ENCODE measurements at places on chromosomes 12 and 14.

- DNase-seq: no peak
Measured at GRCh38 chr12:26195641-26196420, 458 bp downstream of the SSPN start.

GRCh38 chr12:111213561-111213960 lies 155.3 kb downstream of the PHETA1 start:
- no peak for DNase-seq

GRCh38 chr12:6432991-6433390 lies 11.8 kb upstream of the CD27 start:
- no peak for DNase-seq

DNA sequence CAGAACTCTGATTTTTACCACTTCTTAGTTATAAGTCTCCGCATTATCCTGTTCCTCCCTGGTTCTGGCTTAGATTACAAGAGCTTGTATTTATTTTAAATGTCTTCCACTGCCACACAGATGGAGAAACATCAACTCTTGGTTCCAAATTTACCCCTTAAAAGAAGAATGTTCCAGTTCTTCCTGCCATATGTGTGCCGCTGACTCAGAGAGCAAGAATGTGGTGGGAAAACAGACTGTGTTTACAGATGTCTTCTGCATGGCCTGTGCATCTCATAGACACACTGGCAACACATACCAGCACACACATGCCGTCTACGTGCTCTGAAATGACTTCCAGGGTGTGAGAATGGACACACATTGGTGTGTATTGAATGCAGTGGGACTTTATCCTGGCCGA lies 383.0 kb downstream of the LRIG3 start:
- DNase-seq: no peak

DNA sequence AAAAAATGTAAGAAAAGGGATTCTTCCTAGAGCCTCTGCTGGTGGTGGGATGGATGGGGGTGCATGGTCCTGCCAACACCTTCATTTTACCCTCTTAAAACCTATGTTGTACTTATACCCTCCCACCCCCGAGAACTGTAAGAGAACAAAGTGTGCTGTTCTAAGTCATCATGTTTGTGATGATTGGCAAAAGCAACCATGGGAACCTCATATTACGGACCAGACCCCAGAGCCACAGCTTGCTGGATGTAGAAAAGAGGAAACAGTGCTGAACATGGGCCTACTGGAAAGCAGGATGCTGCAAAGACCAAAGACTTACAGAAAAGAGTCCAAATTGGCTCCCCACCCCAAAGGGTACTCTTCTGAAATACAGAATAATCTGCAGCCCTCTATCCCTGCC lies 311.2 kb downstream of the DUSP6 start:
- no peak for DNase-seq

DNA sequence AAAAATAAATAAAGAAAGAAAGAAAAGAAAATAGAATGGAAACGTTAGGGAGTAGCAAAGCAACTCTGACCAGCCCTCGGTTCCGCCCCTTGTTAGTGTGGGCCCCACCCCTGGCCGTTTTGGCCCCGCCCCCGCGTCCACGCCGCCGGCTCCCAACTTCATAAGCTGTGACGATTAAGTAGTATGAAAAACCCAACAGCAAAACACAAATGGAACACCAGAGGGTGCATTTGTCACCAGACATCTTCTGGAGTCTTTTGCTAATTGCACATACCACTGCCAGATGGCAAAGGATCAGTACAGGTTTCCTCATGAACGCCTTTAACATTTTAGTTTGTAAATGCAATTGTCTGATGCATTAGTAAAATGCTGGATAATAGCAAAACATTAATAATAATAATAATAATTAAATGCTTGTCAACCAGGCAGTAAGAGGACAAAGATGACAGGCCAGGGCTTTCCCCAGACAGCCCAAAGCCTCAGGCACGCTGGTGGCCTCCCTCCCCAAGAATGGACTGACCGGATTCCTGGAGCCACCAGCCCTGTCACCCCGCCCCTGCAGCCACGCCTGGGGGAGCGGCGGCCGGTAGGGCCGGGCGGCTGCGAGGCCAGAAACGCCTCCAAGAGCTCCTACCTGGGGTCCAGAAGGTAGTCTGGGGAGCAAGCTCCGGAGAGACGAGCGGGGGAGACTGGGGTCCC lies 23.6 kb downstream of the HSP90AA1 start:
- DNase-seq: peak; percentile 83

All from activated CD4-positive, alpha-beta T cell treated with anti-CD3 and anti-CD28 coated beads, Interleukin-2, amount 50 U/mL, for 16 hours (primary cell).